GM04503 (cell line): ENCODE measurements at places on chromosomes 3 and 15.
A peak's percentile ranks its signal among the peaks of the same experiment; 100 is the strongest.

GRCh38 chr3:100402256-100402655 is 917 bp downstream of the LNP1 start:
- no peak for DNase-seq

- DNase-seq, result no peak
These were observed 31.5 kb upstream of the CTXND1 start for GRCh38 chr15:80283531-80283930.

- DNase-seq, result no peak
These were observed at the start of gene EFCC1 for GRCh38 chr3:129001101-129001805. TSS of gene EFCC1 (plus strand) at chr3:129001304. CDS start at chr3:129001629, 325 bp downstream.

GRCh38 chr3:76362643-76363042 is 577.3 kb upstream of the ZNF717 start:
- no peak for DNase-seq

DNA sequence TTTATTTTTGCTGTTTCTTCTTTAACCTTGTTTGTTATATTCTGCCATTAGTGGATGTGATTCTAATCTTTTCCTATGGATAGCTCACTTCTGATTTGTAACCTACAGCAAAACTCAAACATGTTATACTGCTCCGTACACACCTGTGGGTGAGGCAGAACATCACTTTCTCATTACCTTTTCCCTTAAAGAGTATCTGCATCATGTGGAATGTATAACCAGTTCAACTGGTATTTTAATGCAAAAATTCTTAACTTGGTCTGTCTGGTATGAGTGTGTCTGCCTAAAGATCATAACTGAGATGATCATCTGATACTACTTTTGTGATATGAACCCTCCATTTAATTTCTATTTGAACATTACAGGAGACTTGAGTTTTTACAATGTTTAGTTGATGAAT is 13.0 kb upstream of the UPK1B start:
- DNase-seq, result no peak

DNA sequence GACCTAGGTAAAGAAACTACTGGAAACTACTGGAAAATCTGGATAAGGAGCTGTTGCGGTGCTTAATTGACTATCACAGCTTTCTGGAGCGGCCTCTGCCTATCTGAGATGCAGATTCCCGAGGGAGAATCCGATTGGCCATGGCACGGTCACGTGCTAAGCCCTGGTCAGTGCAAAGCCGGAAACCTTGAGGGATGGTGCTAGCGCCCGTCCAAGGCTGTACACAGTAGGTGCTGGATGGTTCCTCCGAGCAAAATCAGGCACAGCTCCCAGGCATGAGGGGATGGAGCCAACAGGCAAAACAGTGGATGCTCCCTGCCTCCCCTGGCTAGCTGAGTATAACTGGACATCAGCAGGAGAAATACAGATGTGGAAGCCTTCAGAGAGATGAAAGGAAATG is 238.7 kb upstream of the HES1 start:
- no peak for DNase-seq

GRCh38 chr3:15630646-15631350 is 29.3 kb downstream of the BTD start:
- DNase-seq, result no peak

DNA sequence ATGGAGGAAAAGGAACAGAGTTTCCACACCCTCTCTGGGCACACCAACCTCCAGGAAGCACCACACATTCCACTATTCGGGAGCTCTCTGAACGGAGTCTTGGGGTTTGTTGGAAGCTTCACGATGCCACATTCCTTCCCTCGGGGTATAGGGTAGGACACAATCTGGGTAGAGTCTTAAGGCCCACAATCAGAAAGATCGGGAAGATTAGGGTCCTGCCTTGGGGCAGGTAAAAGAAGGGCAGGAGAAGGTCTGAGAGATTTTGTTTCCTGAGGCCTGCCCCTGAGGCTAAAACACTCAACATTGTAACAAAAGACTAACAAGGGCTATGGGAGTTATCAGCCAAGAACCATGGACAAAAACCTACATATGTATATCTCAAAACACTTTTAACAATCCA is 89.2 kb upstream of the RAP2B start:
- no peak for DNase-seq

GRCh38 chr3:124992041-124992440 is 57.5 kb upstream of the MUC13 start:
- DNase-seq, result no peak

GRCh38 chr3:121793078-121793477 is 41.8 kb downstream of the IQCB1 start:
- no peak for DNase-seq

DNA sequence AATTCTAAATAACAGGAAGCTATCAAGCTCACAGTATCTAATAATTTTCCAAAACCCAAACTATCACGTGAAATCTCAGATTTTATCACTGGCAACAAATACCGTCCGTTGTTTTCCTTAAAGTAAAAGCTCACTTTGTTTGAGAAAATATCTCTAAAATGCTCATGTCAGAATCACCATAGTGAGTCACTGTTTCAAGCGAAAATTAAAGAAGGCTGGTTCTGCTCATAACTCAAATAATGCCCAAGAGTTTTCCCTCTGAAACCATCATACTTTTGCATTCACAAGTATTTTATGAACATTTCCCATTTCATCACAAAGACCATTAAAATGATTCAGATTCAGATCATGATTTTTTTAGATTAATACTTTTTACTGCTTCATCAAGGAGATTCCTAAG is 50.6 kb downstream of the TBL1XR1 start:
- peak; percentile 70 for DNase-seq

DNA sequence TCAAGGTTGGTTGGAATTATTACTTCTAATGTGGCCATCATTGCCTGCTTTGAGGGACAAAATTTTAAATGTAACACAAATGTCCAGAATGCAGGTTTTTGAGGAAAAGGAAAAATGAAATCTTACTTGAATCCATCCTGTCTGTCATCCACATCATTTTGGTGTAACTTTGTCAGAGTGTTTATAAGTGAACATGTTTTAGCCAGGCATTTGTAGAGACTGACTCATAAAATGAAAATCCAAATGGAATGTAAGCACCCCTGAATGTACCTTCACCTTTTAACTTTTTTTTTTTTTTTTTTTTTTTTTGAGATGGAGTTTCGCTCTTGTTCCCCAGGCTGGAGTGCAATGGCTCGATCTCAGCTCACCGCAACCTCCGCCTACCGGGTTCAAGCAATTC is 141.8 kb upstream of the BNIP2 start:
- no peak for DNase-seq

DNA sequence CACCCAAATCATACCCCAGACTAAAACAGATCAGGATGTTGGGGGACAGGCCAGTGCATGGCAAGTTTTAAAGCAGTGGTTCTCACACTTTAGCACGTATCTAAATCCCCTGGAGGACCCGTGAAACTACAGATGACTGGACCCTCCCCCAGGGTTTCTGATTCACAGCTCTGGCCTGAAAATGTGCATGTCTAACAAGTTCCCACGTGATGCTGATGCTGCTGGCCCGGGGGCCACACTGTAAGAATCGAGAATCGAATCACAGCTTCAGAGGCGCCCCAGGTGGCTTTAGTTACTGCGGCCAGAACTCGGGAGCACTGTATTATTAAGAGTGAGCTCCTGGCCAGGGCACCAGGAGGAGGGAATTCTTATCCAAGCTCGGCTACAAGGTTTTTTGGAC is 11.6 kb downstream of the ADAMTS17 start:
- DNase-seq, result no peak

- DNase-seq, result no peak
These were observed 943 bp upstream of the PCSK6 start for GRCh38 chr15:101490408-101490891.
